Hepatic stellate cell (primary cell): ENCODE measurements at places on chromosomes 11 and 22.
A peak's percentile ranks its signal among the peaks of the same experiment; 100 is the strongest.

GRCh38 chr11:86099874-86100273 lies 31.0 kb upstream of the PICALM start:
- DNase-seq: no peak

- DNase-seq: no peak
Measured at GRCh38 chr22:49983148-49984042, 22.8 kb downstream of the PIM3 start.

DNA sequence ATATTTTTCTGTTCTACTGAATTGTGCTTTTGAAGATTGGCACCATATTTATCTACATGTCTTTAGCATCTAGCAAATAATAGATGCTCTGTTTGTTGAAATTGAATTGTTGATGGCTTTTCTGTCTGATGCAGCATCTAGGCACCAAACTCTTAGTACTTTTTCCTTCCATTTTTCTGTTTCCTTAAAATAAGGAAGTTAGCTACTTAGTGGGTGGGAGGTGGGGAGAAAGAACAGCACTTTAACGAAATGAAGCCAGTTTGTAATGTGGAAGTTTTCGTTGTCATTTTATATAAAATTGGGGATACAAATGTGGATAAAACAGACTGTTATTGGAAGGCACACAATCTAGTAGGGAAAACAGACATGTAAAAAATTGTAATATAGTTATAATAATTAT lies 76.6 kb downstream of the HIPK3 start:
- DNase-seq: no peak

- no peak for DNase-seq
Measured at GRCh38 chr11:73414977-73415651, 38.9 kb downstream of the RELT start.

DNA sequence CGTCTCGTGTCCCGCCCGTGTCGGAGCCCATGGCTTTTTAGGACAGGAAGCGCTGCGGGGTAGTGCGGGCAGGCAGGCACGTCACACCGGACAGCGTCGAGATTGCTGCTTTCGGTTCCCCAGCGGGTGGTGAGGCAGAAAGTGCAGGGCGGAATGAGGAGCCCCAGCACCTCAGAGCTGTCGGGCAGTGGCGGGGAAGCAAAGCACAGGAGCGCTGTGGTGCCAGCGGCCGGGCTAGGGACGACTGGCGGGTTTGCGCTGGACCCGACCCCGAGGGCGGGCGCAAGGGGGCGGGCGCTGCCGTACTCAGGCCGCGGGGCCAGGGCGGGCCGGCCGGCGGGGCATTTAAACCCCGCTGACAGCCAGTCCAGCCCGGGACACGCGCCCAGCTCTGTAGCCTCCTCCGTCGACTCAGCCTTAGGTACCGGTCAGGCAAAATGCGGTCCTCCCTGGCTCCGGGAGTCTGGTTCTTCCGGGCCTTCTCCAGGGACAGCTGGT lies at the start of gene SLC37A2:
TSS of gene SLC37A2 (plus strand) at position 375 of the 498 bp plus-strand sequence. CDS start at position 438, 63 bp downstream.
- peak; percentile 83 for DNase-seq

GRCh38 chr11:14253421-14253820 lies 105.6 kb downstream of the RRAS2 start:
- no peak for DNase-seq

DNA sequence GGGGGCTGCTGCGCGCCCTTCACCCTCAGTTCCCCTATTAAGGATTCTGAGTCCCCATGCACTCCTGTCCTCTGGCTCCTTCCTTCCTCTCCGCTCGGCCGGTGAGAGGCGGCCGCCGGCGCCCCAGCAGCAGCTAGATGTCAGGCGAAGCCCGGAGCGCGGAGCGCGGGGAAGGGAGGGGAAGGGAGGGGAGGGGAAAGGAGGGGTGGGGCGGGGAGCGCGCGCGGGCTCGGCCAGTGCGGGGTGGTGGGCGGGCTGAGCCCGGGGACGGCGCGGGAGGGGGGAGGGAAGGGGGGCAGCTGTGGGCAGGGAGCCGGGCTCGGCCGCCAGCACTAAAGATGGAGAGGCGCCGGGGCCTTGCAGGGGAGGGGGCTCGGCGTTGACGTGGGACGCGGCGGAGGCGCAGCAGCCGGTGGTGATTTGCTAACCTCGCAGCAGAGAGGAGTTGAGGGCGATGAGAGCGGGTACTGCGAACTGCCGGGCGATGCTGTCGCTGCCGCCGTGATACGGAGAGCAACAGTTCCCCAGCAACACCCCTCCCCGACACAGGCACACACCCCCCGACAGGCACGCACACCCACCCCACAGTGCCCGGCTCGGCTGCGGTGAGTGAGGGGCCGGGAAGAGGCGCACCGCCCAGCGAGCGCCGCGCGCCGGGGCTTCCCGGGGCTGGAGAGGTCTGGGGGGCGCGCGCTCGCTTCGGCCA lies at the start of gene ZBTB16:
TSS of gene ZBTB16 (plus strand) at position 434 of the 706 bp plus-strand sequence. CDS start 3,590 bp downstream, outside the sequence.
- DNase-seq: no peak
